Activated CD4-positive, alpha-beta T cell treated with anti-CD3 and anti-CD28 coated beads, Interleukin-2, amount 50 U/mL, for 24 hours (primary cell): ENCODE measurements at places on chromosomes 7 and 10.

DNA sequence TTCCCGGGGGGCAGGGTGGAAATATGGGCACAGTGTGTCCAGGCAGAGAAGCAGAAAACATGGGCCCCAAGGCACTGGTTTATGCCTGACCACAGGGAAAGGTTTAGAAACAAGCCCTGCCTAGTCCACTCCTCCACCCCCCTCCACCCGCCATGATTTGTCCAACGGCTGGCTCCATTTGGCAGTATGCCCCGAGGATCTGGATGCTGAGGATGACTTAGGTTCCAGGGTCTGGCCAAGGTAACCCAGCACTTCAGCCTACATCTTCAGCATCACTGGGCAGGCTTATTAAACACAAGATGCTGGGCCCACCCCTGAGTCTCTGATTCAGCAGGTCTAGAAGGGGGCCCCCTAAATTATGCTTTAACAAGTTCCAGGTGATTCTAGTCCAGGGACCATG, 121.9 kb downstream of the RALA start:
- DNase-seq, result no peak

DNA sequence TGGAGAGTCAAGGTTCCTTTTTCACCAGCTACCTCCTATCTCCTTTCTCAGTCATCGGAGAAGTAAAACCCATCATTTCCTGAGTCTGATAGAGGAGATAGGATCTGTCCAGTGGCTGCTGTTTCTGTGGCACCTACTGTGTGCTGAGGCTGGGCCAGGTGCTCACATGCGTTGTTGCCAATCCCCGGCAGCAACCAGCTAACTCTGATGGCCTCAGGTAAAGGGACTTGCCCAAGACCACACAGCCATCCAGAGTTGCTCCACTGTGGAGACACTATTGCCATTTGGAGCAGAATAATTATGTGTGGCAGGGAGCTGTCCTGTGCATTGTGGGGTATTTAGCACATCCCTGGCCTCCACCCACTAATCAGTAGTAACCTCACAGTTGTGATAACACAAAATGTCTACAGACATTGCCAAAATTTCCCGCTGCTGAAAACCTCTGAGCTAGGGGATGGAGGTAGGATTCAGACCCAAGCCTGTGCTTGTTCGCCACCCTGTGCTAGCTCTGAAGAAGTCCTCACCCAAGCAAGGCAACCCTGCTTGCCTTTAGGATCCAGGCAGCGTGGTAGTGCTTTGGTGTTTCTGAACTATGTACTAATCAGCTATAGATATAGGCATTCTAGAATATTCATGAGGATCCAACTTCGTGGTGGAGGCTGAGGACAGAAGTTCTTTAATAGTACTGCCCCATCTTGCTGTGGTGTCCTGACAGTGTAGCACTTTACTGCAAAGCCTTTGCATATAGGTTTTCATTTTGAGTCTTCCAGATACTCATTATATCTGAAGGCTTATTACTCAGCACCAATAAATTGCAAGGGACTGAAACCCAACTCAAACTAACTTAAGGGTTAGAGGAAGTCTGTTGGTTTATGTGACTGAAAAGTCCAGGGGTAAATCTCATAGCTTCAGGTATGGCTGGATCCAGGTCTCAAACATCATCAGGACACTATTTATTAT, 164.6 kb downstream of the GRK5 start:
- no peak for DNase-seq

- no peak for DNase-seq
These were observed 3.0 kb downstream of the ASZ1 start for GRCh38 chr7:117424090-117424829.

GRCh38 chr7:140661124-140661523, 11.6 kb upstream of the ADCK2 start:
- no peak for DNase-seq

DNA sequence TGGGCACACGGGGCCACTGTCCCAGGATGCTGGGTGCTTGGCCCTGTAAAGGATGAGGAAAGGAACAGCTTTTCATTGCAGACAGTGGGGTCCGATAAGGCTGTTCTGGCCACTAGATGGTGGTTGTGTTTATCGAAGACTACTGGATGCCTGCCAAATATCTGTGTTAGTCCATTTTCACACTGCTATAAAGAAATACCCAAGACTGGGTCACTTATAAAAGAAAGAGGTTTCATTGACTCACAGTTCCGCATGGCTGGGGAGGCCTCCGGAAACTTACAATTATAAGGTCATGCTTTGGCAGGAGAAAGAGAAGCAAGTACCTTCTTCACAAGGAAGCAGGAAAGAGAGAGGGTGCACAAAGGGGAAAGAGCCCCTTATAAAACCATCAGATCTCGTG, 32.2 kb upstream of the GARS1 start:
- DNase-seq, result no peak

DNA sequence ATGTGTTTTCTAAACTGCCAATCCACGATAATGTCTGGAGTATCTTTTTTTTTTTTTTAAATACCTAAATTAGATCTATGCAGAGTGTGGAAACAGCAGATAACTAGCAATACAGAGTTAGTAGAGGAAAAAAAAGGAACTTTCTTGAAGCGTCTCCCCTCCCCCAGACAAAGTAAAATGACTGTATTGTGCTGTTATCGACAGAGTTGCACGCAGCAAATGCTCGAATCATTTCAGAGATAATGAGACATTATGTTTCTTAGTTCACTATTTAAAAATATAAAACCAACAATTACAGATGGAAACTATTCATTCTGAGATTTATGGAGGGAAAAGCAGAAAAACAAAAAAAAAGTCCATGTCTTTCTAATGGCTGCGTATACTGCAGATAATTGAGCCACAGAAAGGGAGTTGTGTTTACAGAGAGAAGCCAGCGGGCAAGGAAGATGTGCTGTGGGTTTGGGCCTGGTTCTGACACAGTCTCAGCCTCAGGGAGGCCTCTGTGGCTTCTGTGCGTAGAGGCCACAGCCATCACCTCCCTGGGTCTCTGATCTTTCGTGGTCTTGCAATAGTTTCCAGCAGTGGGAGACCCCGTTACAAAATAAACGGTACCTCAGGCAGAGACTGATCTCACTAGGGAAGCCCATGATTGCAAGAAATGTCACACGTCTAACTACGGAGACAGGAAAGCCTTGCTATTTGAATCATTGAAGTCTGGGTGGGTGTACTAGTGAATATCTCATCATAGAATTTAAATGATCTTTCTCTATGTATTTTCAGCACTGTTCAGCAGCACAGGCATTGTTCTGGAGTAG, 19.1 kb upstream of the KLF6 start:
- DNase-seq, result peak; percentile 42

- no peak for DNase-seq
These were observed 730.5 kb downstream of the INHBA start for GRCh38 chr7:40972426-40972825.

- DNase-seq, result no peak
These were observed 36.6 kb downstream of the AP3M1 start for GRCh38 chr10:74114041-74114448.

- no peak for DNase-seq
These were observed 29.6 kb downstream of the ANKRD16 start for GRCh38 chr10:5860066-5860465.

DNA sequence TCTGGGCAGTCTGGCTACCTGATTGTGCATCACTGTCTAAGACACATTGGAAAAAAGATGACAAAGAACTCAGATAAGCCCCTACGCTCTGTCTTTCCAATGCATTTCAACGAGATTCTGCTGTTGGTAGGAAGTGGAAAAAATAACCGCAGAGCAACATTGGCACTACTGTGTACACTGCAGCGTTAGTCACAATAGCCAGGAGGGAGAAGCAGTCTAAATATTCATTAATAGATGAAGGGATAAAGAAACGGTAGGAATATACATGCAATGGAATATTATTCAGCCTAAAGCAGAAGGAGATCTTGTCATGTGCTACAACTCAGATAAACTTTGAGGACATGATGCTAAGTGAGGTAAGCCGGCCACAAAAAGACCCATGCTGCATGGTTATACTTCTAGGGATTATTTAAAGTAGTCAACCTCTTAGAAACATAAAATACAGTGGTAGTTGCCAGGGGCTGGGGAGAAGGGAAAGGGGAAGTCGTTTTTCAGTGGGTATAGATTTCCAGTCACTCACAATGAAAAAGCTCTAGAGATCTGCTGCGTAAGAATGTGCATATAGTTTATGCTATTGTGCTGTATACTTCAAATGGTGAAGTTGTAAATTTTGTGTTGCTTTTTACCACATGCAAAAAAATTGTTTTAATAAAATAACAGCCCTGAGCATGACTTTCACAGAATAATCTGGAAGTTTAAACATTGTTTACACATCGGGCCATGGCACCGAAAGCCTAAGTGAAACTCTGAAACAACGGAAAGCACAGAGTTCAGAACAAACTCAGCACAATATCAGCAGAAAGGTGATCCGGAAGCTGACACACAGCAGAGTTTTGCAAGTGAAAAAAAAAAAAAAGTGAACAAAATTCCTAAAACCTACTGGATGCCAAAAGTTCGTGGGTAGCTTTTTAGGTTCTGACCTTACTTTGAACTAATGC, 40.1 kb downstream of the ELMO1 start:
- no peak for DNase-seq

DNA sequence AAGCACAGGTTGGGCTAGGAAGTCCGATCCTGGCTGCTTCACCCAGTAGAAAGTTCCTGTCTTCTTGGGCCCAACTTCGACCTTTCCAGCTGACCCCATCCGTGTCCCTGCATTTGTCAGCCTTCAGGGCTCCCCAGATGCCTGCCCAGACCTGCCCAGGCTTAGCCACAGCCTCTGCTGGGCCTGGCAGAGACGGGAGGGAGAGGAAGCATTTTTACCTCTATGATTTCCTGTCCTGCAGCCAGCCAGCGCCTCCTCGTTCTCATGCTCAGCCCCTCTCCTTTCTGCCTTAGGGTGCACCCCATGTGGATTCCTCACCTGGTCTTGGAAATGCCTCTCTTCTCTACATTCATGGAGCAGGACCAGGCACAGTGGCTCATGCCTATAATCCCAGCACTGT, 3.7 kb downstream of the METTL27 start:
- DNase-seq, result no peak

- no peak for DNase-seq
These were observed 14.3 kb upstream of the PRKAG2 start for GRCh38 chr7:151891182-151891581.

DNA sequence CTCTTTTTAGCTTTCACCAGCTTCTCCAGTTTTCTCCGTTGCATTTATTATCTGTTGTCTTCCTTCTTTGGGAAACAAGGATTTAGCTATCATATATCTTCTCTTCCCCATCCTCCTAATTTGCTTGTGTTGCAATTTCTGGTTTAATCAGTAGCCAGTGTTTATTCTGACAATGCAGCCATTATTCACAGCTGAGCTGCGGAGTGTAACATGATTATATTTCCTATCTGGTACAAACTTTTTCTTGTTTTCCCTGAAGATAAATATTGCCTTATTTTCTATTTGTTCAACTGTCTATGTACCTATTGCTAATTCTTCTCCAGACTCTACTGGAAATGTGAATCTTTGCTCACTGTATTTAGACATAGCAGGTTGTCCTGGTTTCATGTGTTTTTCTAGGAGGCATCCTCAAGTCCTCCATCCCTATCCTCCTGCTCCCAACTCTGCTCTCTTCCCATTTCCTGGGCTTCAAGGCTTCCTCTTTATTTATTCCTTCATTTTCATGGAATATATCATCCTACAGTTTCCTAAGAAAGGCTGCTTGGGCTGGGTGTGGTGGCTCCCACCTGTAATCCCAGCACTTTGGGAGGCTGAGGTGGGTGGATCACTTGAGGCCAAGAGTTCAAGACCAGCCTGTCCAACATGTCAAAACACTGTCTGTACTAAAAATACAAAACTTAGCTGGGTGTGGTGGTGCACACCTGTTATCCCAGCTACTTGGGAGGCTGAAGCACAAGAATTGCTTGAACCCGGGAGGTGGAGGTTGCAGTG, 72.4 kb upstream of the KDM7A start:
- DNase-seq, result no peak

GRCh38 chr10:117860135-117860534, 186.6 kb downstream of the RAB11FIP2 start:
- DNase-seq, result no peak

GRCh38 chr7:17830206-17830605, 110.1 kb downstream of the SNX13 start:
- no peak for DNase-seq

DNA sequence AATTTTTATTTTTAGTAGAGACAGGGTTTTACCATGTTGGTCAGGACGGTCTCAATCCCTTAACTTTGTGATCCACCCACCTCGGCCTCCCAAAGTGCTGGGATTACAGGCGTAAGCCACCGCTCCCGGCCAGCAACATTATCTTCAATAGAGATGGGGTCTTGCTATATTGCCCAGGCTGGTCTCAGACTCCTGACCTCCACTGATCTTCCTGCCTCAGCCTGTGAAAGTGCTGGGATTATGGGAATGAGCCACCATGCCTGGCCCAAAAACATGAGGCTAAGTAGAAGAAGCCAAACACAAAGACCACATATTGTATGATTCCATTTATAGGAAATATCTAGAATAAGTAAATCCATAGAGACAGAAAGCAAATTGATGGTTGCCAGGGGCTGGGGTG, 19.1 kb upstream of the CYTH3 start:
- no peak for DNase-seq

DNA sequence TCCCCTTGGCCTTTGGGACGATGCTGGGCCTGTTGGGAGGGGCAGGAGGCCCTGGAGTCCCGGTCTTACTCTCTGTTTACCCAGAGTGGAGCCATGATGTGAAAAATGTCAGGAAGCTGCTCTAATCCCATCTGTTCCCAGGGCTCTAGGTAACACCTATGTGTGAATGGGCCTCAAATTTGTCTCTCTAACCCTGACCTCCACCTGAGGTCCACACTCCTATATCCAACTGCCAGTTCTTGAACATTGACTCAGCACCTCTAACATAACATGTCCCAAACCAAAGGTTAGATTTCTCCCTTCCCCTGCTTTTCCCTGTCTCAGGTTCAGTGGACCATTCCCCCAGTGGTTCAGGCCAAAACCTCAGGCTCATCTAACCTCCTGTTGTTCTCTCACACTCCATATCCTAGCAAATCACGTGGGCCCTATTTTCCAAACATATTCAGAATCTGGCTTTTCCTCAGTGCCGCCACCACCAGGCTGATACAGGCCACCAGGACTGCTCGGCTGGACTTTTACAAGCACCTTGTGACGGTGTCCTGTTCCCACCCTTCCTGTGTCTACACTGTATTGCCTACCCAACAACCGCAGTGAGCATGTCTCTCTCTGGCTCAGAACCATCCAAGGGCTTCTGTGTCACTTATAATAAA, 130.6 kb downstream of the ATXN7L1 start:
- DNase-seq, result no peak

DNA sequence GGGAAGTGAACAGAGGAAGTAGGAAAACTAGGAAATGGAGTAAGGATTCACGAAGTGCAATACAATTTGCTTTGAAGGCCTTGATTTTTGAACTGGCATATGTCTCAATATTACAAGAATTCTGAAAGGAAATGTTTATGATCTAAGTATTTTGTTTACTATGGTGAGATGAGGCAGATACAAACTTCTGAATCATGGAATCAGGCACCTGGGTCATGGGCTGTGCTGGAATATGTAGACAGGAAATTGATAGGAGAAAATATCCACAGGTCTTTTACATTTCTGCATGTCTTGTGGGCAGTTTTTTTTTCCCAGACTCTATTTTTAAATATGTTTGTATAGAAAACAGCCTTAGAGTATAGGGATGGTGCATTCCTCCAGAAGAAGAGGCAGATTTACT, 117.1 kb downstream of the PPP1R3A start:
- no peak for DNase-seq
